ENCODE measurements at places on chromosomes 11 and 22.

- no peak for DNase-seq
Observed at GRCh38 chr22:45911601-45912271, 65.2 kb downstream of the WNT7B start.

GRCh38 chr11:85269109-85269508 is 358.0 kb downstream of the DLG2 start:
- no peak for DNase-seq

DNA sequence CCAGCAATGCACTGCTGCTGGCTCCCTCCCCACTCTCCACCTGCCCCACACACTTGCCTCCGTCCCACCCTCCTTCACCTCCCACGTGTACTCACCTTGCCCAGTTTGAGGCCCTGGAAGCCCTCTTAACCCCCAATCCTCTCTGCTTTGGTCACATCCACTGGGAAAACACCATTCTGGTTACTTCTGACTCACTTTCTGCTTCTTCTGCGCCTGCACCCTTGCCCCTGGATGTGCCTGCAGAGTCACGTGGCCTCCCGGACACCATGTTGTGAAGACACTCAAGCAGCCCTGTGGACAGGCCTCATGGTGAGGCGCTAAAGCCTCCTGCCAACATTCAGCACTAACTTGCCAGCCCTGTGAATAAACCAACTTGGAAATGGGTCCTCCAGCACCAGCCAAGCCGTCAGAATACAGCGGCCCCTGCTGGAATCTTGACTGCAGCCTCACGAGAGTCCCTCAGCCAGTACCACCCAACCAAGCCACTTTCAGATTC is 2.6 kb upstream of the NAALADL1 start:
- no peak for DNase-seq

DNA sequence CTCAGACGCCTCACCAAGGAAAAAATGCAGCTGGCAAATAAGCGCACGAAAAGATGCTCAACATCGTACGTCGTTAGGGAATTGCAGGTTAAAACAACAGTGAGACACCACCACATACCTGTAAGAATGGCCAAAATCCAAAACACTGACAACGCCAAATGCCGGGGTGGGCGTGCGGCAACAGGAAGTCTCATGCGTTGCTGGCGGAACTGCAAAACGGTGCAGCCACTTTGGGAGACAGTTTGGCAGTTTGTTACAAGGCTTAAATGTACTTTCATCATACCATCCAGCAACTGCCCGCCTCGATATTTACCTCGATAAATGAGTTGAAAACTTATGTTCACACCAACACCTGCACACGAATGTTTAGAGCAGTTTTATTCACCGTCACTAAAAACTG is 7.5 kb upstream of the CTSD start:
- DNase-seq, result no peak

DNA sequence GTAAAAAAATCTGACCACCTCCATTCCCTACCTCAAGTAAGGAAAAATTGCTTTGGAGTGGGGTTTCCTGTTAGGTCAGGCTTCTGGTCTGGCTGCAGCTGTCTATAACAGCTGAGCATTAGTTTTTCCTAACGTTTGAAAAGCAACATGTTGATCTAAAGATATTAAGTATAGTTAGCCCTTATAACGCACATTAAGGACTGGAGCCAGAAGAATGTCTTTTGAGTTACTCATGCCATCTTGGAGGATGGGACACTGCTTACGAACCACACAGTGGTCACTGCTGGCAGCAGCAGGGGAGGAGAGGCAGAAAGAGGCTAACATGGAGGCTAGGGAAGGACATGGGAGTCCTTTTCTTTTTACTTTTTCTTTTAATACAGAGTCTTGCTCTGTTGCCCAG is 44.1 kb upstream of the GDPD4 start:
- no peak for DNase-seq

GRCh38 chr11:100625041-100625440 is 62.0 kb upstream of the ARHGAP42 start:
- DNase-seq, result no peak

- no peak for DNase-seq
Observed at GRCh38 chr11:65764434-65764833, 16.3 kb downstream of the AP5B1 start.

- DNase-seq, result no peak
Observed at GRCh38 chr22:41524251-41524661, 20.0 kb downstream of the POLR3H start.

GRCh38 chr22:50621356-50621880 is 6.5 kb downstream of the ARSA start:
- peak; percentile 56 for DNase-seq

GRCh38 chr11:13448876-13449275 is 14.1 kb downstream of the BTBD10 start:
- DNase-seq, result no peak

GRCh38 chr22:47605886-47606285 is 843.4 kb downstream of the TBC1D22A start:
- no peak for DNase-seq

DNA sequence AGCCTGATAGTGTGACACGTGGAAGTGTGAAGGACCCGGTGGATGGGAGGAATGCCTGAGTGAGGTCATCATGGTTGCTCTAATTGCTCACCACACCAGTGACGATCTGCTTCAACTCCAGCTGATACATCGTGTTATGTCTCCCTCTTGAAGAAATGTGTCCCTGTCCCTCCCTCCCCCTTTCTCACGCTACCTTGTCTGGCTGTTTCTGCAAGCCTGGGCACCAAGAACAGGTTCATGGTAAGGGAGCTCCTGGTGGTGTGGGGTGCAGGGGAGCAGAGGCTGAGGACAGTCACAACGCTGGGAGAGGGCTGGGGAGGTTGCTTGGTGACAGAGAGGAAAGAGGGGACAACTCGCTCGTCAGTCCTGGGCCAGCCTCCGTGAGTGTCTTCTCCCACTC is 413.4 kb downstream of the SOX6 start:
- DNase-seq, result no peak

- DNase-seq, result no peak
Observed at GRCh38 chr22:30325065-30325720, 1.5 kb downstream of the TBC1D10A start.

GRCh38 chr11:114683007-114683406 is 4.7 kb downstream of the NXPE2 start:
- DNase-seq, result no peak

DNA sequence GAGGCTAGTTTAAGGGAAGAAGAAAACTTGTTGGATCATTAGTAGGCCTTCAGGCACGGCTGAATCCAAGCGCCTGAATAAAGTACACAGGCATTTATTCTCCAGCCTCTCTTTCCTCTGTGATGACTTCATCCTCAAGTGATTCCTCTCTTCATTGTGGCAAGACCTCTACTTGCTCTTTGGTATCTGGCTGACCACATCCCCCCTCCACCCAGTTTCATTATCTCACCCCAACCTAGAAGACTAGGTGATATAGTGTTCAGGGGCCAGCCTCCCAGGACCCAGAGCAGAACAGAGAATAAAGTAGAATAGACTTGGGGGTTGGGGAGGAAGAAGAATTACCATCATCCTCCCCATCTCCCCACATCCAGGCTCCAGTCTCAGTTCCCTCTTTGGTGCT is 189.3 kb downstream of the MIAT start:
- no peak for DNase-seq

DNA sequence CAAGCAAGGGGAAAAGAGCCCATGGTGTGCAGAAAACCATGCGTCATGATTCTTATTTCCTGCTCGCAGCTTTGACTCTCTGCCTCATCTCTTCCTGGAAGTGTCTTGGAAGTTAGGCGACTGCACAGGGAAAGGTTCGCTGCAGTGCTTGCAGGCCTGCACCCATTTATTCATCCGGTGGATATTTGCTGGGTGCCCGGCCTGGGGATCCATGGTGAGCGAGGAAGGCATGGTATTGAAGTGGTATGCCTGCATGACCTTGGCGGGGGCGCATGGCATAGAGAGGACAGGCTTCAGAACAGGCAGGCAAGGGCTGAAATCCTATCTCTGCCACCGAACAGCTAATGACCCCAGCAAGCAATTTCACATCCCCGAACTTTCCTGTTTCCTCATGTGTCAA is 40.6 kb downstream of the FAM83F start:
- no peak for DNase-seq

- DNase-seq, result no peak
Observed at GRCh38 chr11:94647926-94648325, 80.8 kb downstream of the PIWIL4 start.

DNA sequence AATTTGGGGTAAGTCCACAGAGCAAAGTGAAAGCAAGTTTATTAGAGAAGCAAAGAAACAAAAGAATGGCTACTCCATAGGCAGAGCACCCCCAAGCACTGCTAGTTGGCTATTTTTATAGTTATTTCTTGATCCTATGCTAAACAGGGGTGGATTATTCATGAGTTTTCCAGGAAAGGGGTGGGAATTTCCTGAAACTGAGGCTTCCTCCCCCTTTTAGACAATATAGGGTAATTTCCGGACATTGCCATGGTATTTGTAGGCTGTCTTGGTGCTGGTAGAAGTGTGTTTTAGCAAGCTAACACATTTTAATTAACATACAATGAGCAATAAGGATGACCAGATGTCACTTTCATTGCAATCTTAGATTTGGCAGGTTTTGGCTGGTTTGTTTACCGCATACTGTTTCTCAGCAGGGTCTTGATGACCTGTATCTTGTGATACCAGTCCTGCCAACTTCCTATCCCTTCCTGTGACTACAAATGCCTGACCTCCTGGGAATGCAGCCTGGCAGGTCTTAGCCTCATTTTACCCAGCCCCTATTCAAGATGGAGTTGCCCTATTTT is 937 bp upstream of the C1QTNF6 start:
- DNase-seq, result no peak

GRCh38 chr11:108571001-108571400 is 22.6 kb downstream of the EXPH5 start:
- DNase-seq, result no peak

- DNase-seq, result no peak
Observed at GRCh38 chr11:120224361-120224760, 13.5 kb downstream of the OAF start.

DNA sequence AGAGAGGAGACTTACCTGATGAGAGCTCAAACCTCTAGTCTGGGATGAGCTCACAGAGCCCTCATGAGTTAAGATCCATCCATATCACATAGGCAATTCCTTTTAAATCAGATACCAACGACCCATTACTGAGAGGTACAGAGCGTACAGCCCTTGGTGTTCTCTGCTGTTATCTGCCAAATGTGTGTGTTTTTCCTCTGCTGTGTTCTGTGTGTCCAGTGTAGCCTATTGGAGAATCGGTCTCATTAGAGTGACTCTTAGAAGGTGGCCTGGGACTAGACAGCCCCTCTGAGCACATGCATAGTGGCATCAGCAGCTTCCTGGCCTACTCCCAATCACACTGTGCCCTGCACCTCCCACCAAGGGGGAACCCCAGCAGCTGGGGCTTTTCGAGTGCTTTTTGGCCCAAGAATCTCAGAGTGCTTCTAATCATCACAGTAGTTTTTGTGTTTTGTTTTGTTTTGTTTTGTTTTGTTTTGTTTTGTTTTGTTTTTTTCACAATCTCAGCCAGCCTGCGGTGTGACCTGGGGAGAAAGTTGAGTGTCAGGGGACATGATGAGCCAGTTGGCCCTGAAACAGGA is 25.4 kb downstream of the TP53AIP1 start:
- DNase-seq, result no peak

- no peak for DNase-seq
Observed at GRCh38 chr11:117495357-117495756, 167.7 kb downstream of the CEP164 start.

DNA sequence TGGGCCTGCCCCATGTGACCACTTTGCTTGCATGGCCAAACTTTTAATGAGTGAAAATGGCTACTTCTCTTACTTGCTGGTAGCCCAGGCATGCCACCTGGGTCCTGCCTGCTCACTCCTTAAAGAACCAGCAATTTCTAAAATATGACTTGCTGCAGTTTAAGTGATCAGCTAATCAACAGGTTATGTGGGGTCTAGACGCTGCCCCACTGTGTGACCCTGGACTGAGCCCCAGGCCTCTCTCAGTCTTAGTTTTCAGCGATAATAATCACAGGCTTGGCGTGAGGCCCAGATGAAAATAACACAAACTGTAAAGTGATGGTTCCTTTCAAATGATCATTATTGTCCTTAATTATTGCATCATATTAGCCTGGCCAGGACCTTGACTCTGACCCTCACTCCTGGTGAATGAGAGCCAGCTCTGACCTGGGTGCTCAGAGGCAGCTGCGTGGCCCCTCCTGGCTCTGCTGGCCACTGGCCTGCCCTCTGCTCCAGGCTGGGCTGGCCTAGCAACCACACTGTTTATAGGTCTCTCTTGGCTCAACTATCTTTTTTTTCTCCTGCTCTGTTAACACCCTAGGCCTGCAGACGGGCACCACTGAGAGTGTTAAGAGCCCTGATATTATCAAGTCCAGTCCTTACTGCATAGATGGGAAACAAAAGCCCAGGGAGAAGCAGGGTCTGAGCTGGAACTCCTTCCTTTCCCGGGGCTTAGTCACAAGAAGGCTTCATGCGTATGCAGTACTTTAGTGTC is 89.7 kb downstream of the RRM1 start:
- DNase-seq, result no peak

DNA sequence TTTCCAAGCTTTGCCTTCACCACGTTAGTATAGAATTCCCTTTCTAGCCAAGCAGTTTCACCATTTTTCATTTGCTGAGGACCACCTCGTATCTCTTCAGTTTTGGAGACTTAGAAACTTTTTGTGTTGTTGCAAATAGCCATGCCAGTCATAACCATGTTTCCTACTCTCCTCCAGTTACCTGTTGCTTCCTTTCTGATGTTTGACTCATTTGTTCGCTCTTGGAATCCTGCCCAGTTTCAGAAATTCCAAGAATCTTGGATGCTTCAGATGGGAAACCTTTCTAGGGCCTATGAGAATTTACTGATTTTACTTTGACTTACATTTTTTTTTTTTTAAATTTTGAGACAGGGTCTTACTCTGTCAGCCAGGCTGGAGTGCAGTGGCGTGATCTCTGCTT is 65.4 kb downstream of the PPP6R3 start:
- no peak for DNase-seq

DNA sequence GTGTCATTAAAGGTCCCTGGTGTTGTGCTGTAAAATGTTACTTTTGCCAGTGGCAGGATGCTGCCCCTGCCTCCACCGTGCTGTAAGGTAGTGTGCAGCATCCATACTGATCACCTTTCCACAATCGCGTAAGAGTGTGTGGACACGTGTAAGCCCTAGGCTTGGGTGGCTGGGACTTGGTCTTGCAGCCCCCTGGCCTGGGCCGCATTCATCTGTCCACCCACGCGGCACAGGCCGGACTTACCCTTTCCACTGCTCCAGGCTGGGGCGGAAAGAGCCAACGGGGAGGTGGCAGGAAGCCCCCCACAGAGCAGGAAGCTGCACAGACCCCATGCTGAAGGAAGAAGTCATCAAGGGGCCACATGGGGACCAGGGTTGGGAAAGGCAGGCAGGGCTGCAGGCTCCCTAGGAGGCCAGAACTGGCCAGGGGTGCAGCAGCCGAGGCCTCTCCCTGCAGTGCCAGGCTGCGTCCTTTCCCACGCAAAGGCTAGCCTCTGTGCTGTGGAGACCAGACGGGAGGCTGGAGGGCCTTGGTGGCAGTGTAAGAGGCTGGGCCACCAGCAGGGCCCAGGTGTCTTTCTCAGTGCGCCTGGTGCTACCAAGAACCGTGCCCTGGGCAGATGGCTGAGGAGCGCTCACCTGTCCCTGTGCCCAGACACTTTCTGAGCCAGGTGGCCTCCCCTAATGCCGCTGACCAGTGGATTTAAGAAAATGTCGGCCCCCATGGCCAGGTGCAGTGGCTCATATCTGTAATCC is 11.7 kb upstream of the TMEM191C start:
- DNase-seq, result no peak

- DNase-seq, result no peak
Observed at GRCh38 chr11:102114032-102114431, 3.8 kb downstream of the YAP1 start.

Measured in activated T-helper 1 cell treated with anti-CD3 and anti-CD28 coated beads, Interleukin-12 subunit alpha, Interleukin-12 subunit beta, Interleukin-2, Interleukin-4 antibody, amounts not matched to agents 30 ng/mL and 10 ng/mL and 1 ng/mL, durations not matched to agents 14 hours and 24 hours and 36 hours (primary cell).